Activated T-cell treated with anti-CD3 and anti-CD28 coated beads, Interleukin-2, amount 50 U/mL, for 48 hours (primary cell): ENCODE measurements at places on chromosomes 2 and 18.

GRCh38 chr2:235676536-235676799 is 182.6 kb downstream of the AGAP1 start:
- DNase-seq = no peak

- DNase-seq = no peak
Observed at GRCh38 chr18:44767807-44768206, 87.1 kb downstream of the SETBP1 start.

- no peak for DNase-seq
Observed at GRCh38 chr2:216375286-216375685, 3.0 kb upstream of the MARCHF4 start.

DNA sequence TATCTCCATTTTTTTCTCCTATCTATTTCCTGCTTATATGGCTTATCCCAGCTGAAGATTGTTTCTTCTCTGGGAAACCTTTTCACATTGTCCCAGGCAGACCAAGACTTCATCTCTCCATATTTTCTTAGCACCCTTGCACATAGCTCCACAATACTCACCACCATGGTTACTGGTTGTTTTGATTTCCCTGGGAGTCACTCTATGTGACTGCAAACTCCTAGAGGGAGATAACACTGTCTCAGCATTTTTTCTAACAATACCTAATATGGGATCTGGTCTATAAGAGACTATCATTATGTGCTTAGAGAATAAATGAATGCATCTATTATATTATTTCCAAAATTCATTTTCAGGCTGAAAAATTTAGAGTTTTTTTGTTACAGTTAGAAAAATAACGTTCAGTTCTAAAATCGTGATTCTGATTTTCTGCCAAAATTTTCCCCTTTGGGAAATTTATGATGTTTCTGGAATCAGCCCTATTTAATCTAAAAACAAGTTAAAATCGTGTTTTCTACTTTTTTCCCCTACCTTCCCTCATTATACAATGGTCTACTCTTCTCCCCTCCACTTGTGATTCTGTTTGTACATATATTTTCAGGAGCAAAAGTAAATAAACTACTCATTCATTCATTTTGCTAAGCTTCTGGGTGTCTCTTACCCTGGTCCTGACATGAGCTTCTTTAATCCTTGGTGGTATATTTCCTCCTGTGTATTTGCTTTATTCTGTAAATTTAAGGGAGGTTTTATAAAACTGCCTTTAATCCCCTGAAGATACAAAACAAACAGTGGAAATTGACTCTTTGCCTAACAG is 95.4 kb downstream of the HNMT start:
- no peak for DNase-seq

DNA sequence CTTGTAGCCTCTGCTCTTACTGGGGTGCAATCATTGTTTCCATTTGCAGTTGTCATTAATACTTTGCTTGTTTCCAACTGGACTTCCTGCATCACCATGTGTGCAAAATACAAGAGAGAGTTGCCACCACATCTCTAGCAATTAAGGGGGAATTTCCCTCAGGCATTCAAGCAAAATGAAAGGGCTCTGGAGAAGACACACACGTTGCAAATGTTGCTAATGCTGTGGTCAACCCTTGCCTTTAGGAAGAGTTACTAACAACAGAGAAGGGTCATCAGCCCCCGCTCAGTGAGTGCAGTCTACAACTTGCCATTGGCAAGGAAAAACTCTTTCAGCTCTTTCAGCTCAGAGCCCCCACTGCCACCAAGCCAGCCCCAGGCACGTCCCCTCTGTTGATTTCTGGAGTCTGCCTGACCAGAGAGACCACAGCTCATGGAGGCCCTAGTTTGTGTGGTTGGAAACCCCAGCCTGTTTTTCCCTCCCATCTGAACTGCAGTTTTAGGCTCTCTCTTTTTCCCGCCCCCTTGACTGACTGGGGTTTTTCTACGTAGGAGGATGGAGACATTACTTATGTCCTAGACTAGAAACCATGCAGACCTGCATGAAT is 25.9 kb upstream of the GPR45 start:
- no peak for DNase-seq

- no peak for DNase-seq
Observed at GRCh38 chr2:26576565-26577441, 64.4 kb downstream of the CIB4 start.

DNA sequence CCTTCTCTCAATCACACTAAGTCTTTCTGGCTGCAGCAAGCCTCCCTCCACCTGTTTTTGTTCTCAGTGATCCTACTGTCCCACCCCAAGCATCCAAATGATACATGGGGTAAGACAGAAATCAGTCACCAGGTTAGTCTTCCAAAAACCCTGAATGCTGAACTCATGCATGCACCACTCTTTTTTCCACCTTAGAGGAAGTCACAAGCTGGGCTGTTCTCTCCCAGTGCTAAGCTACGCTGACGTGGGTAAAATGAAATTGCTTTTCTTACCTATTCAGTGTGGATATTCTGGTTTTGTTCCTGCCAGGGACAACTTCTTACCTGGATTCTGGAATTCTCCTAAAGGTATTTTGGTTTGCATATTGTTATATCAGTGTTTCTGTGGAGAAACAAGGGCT is 54.2 kb downstream of the LANCL1 start:
- DNase-seq = no peak

DNA sequence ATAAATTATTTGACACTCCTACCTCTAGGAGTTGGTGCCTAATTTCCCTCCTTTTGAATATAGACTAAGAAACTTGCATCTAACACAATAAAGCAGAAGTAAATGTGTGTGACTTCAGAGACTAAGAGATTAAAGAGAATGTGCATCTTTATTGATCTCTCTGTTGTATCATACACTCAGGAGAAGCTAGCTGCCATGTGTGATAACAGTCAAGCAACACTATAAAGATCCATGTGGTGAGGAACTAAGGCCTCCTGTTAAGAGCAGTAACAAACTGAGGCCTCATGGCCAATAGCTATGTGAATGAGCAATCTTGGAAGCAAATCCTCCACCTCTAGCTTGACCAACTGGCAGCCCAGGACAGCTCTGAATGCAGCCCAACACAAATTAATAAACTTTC is 3.4 kb downstream of the FANCL start:
- no peak for DNase-seq

GRCh38 chr2:191025135-191025534 is 11.2 kb upstream of the STAT1 start:
- no peak for DNase-seq
